ENCODE measurements at places on chromosomes 5 and 9. TPM values are rescaled to one million over a fixed set of nuclear protein-coding genes. Genes with fewer than 3 reads are reported as not detected.

DNA sequence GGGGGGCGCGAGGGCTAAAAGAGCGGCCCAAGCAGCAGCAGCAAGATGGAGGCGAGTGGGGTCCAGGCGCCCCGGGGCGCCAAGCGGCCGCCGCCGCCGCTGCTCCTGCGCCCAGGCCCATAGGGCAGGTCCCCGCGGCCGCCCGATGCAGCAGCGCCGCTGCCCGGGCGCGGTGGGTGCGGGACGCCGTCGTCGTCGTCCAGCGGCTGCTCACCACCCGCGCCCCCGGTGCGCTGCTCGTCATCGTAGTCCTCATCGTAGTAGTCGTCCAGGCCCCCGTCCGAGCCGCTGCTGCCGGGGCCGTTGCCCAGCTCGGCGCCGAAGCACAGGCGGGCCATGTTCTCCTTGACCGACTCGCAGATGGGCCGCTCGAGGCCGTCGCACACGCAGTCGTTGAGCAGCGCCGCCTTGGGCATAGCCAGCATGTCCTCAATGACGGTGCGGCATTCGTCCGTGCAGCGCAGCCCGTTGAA is 1.5 kb downstream of the GAS1 start:
- DNase-seq: peak; percentile 64

GRCh38 chr5:173789031-173789920 is 98.9 kb upstream of the CPEB4 start:
- peak; percentile 87 for DNase-seq

DNA sequence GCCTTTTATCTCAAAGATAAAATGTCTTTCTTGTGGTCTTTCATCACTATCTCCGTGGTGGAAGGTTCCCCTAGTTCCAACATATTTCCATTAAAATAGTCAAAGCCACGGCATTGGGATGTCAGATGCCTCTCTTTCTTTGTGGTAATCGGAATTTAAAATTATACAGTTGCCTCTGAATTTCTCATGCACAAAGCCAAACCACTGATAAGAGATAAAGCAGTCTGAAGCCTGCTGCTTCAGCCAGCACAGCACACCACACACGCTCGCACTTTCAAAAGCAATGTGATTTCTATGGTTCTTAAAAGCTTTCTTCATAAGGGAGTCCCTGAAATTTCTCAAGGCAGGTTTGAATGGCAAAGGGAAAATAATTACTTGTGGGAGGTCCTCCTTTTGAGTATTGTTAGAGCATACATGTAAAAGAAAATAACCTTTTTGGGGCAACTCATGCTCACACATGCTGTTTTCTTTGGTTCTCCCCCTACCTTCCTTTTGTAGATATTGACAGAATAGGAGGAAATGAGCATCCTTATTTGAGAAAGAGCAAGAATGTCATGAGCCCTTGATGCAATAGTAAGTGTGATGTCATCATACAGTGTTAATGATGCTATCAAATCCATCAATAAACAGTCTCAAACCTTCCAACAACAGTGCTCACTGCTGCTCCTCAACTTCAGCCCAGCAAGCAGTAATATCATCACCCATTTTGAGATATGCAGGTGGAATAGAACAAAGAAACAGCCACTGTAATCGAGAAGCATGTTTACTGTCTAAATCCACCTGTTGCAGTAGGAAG is 85.7 kb upstream of the PPP1R2B start:
- no peak for DNase-seq

GRCh38 chr5:78699552-78700153 is 51.1 kb upstream of the LHFPL2 start:
- peak; percentile 100 for DNase-seq

The SPINK1 gene
- total RNA-seq: not detected

All from mammary epithelial cell (primary cell).